Activated CD4-positive, alpha-beta T cell treated with anti-CD3 and anti-CD28 coated beads, Interleukin-2, amount 50 U/mL, for 4 hours (primary cell): ENCODE measurements at places on chromosomes 13 and 19.

GRCh38 chr13:89554801-89555200, 1792.7 kb upstream of the MIR17HG start:
- DNase-seq = no peak

DNA sequence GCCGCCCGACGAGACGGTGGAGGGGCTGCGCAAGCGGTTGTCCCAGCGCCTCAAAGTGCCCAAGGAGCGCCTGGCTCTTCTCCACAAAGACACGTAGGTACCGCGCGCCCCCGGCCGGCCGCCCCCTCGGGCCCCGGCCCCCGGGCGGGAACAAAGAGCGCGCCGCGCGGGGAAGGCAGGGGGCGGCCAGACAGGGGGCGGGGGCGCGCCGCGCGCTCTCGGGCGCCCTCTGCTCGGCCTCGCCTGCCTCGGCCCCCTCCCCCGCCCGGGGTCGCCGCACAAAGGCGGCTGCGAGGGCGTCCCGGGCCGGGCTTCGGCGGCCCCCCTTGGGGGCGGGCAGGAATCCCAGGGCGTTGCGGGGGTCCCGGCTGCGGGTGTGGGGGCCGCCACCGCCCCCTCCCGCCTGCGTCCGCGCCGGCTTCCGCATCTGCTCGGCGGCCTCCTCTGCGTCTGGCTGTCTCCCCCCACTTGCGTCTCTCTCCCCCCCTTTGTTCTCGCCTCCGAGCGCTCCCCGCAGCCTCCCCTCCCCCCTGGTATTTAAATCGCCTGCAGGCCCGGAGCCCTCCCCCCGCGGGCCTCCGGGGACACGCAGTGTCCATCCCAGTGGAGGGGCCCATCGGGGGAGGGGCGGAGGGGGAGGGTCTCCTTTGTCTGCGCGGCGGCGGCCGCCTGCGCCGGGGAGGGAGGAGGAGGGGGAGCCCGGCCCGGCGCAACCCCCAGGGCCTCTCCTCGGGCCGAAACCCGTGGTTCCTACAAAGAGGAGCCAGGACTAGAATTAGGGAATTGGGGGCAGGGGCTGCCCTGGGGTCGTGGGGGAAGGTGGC, 2.3 kb downstream of the MIDN start:
- DNase-seq = no peak

DNA sequence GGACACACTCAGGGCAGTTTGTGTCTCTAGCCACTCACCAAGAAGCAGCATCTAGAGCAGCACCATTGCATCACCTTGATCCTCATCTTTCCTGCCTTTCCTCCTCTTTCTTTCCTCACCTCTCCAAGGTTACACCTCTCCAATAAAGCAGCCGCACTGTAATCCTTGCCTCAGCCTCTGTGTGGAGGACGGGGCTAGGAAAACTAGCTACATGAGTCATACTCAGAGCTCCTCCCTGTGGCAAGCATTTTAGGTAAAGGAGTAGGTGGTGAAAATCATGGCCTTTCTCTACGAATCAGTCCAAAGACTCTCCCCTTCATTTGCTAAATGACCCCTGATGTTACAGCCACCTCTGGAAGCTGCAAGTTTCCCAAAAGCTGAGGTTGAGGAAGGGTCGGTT, 108.9 kb downstream of the DNAJC15 start:
- no peak for DNase-seq

- no peak for DNase-seq
Observed at GRCh38 chr13:56349866-56350265, 790.9 kb upstream of the PRR20A start.

DNA sequence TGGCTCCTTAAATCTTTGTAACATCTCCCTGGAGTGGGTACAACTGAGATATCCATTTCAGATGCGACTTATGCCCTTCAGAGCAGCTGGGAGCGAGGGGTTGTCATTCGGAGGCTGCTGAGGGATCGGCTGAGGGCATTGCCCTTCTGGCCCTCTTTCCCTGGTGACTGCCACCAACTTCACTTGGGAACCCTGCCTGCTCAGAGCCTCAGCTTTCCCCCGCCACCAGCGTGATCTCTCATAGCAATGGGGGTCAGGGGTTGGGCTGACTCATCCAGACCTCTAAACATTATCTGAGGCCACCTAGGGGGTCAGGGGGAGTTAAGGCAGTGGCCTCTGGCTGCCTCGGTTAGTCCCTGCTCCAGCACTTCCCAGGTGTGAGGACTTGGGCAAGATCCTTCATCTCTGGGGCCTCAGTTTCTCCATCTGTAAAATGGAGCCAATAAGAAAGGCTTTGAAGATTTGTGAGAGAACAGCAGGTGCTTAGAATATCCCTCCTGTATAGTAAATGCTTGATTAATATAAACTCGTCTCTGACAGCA, 1.1 kb downstream of the PRX start:
- DNase-seq = no peak

- no peak for DNase-seq
Observed at GRCh38 chr19:8340341-8341096, 2.5 kb downstream of the KANK3 start.

DNA sequence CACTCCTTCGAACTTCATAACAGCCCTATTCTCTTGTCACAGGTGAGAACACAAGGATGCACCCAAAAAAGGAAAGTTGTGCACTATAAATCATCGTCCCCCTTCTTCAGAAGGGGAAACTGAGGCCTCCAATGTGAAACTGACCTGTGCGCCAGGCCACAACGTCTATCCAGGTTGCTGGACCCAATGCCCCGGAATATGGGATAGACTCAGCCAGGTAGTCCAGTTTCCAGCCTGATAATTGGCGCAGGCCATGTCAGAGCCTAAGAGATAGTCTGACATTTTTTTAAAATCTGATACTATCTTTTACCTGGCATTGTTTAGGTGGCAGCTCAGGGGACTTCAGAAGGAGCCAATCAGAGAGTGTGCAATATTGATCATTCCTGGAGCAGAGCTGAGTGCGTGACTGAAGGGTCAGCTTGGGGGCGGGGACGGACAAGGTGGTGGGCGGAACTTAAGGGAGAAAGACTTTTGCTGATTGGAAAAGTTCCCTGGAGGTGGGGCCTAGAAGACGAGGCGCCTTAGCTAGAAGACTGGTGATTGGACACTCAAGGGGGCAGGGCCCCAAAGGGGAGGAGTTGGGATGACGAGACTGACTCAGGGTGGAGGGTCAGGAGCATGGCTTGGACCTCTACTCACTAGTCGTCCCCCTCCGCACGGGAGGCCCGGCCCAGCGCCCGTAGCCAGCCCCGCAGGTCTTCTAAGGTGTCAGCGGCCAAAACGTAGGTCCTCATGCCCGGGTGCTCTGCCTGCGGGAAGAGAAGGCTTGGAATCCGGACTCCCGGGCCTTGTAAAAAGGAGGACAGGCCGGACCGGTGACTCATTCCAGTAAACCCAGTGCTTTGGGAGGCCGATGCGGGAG, 8.5 kb downstream of the PLEKHA4 start:
- DNase-seq = no peak

DNA sequence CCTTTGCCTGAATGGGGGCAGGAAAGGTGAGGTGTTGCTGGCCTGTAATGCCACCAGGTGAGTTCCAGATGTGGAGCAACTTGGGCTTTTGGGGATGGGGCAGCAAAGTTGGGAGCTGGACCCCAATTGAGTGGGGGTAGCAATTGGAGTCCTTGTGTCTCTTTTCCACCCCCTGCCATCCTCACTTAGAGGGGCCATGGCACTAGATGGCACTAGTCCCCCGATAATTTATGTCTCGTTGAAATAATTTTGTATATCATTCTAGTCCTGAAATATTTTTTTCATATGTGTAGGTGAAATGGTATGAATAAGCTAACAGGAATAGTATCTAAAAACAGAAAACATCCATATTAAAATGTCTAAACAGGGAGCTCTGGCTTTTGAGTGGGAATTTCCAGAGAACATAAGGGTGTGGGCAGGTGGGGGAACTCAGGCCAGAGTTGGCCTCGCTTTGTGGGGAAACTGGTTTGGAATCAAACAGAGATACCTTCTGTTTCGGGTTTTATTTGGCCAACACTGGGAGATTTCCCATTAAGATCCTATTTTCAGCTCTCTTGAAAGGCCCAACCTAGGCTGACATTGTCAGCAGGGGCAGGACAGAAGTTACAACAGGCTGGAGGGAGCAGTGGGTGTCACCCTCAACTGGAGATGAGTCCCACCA, 3.4 kb downstream of the ZNF576 start:
- DNase-seq = no peak

DNA sequence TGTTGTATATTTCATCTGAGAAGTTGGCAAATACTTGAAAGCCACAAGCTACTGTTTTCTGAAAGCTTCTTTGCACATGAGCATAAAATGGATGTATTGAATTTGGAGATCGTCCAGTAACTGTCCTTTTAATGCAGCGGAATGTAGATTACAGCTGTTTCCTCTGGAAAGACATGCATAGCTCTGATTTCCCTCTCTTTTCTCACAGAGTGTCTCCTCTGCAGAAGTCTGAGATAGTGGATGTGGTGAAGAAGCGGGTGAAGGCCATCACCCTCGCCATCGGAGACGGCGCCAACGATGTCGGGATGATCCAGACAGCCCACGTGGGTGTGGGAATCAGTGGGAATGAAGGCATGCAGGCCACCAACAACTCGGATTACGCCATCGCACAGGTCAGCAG, 283.0 kb downstream of the SHISA2 start:
- no peak for DNase-seq

DNA sequence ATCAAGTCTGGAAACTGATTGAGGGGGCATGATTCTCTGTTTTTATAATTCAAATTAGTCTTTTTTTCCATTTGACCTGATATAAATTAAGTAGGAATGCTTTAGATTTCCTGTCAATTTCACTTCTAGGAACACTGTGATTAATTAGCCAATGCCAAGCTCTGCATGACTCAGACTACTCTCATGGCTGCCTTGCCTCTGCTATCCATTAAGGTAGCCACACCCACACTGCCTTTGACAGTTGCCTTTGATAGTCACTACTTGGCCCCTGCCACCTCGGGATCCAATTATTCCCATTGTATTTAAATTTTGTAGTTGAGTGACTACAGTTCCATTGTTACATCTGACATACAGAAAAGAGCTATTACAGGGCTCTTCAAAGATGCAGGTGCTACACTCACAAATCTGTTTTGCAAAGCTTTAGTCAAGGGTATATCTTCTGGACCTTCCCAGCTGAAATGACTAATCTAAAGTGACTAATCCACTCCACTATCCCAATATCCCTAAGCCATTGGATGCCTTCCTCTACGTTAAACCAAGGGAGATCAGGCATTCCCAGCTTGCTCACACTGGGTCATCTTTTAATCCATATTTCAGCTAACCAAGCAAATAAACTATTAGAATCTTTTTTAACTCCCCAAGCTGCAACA, 1193.1 kb upstream of the MIR17HG start:
- DNase-seq = no peak

- no peak for DNase-seq
Observed at GRCh38 chr19:48713041-48713863, 6.3 kb downstream of the MAMSTR start.

- DNase-seq = no peak
Observed at GRCh38 chr13:103299079-103299478, 232.9 kb upstream of the SLC10A2 start.

DNA sequence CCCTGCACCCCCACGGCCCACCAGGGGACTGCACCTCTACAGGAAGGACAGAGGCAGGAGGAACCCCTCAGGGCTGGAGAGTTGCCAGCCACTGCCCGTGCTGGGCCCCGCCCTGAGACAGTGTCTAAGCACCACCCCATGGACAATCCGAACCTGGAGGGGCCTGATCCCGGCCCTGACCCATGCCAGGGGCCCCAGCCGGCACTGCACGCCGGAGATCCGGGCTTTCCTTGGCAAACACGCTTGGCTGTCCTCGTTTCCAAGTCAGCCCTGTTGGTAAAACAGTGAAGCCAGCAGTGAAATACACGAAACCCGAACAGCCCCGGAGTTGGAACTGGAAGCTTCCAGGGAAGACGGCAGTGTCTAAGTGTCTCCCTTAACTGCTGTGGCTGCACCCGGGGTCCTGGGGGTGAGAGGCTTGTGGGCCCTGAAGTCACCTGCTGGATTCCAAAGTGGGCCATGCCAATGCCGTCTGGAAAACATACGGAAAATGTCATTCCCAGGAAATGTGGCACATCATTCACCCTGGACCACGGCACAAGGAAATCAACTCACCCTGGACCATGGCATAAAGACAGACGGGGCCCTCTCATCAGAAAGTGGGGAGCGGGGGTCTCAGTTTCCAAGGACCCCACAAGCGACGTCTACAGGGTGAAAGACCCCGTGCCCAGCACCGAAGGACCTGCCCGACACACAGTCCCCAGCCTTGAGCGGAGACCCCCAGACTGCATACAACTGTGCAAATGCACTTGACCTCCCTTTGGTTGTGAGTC, 30.9 kb downstream of the RASA3 start:
- DNase-seq = no peak

DNA sequence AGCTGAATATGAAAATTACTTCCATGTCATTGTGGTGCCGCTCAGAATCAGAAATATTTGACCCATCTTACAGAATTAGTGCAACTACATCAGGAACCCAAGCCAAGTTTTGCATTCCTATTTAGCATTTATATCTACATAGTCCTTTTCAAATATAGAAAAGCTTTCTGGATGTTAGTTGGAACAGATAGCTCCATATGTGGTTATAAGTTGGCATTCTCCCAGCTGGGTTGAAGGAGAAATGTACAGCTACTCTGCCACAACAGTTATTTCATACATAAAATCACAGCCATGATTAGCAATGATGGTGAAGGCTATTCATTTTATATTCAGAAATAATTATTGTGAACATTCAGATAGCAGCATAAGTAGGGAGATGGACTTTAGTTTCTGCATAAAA, 28.2 kb downstream of the HPN start:
- no peak for DNase-seq

DNA sequence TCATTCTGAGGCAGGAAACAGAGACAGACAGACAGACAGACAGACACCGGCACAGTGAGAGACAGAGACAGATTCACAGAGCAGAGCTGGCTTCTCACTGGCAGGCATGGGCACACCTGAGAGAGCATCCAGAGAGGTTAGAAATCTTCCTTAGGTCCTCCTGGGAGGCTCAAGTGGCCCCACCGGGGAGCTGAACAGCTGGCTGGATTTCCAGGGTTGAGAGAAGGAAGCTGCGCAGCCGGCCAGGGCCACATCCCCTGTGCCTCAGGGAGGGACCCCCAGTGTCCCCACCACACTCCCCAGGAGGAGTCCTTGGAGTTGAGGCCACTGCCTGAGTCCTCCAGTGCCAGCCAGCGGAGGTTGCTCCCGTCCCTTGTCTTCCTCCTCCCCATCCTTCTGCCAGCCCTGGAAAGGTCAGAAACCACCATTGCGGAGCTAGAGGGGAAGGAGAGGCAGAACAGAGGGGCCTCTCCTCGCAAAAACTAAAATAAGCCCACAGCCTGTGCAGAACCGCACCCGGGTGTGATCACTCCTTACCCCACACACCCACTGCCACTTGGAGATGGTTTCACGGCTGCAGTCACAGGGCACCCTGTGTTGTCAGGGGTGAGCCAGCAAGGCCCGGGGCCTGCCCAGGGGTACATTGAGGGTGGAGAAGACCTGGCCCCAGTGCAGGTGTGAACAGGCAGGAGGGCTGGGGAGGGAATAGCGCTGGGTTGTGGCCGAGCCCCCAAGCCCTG, 4.2 kb downstream of the FFAR3 start:
- DNase-seq = no peak

GRCh38 chr13:55091172-55091571, 2049.5 kb upstream of the PRR20A start:
- DNase-seq = no peak
